ENCODE measurements at places on chromosomes 5 and 9.
A peak's percentile ranks its signal among the peaks of the same experiment; 100 is the strongest.

GRCh38 chr9:114894206-114894605 lies 36.2 kb downstream of the TNFSF8 start:
- no peak for DNase-seq

- DNase-seq = no peak
Observed at GRCh38 chr5:177552839-177553455, 1.4 kb downstream of the FAM193B start.

DNA sequence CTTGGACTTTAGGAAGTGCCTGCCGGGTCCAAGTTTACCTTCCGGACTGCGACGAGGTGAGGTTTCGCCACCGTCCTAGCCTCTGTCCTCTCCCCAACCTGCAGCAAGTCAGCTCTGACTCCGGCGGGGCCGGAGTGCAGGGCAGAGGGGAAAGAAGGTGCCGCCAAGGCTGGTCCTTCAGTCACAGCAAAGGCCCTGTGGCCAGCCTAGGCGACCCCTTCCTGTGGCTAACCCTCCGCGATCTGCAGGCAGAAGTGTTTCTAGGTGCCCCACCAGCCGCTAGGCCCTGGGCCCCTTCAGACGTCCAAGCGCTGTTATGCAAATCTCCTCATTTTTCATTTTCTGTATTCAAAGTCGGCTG lies 11.1 kb upstream of the NKX2-5 start:
- no peak for DNase-seq

DNA sequence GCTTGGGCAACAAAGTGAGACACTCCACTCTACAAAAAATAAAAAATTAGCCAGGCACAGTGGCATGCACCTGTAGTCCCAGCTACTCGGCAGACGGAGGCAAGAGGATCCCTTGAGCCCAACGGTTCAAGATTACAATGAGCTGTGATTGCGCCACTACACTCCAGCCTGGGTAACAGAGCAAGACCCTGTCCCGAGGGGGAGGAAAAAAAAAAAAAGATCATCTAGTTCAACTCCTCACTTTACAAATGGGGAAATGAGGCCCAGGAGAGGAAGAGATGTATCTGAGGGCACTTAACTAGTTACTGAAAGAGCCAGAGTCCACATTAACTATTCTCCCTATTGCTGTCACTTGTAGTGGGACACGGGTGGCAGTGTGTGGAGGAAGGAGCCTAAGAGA lies 13.8 kb downstream of the PDCL start:
- DNase-seq = no peak

DNA sequence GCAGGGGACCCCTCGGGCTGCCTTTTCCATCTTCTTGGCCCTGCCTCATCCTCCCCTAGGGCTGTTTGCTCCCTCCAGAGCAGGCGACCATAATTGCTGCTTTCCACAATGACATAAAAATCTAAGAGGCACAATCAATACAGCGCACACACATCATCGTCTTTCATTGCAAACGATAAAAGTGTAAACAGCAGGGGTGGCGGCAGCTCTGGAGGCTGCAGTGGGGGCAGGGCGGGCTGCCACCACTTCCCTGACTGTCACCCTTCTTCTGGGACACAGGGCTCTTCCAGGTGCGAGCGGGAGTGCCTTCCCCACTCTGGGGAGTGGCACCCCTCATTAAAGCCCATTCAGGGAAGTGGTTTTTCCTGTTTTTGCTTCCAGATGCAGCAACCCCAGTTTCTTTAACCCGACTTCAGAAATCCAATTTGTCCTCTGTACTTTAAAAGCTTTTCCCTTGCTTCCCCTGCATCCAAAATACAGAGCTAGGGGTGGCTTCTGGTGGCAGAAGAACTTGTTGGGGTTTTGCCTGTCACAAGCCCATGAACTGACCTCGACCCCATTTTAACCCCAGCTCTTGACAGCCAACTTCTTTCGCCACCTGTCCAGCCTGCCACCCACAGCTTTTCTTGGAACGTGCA lies 45.7 kb downstream of the TSPAN17 start:
- DNase-seq = no peak

- DNase-seq = peak; percentile 39
Observed at GRCh38 chr5:134371834-134372340, 518 bp downstream of the UBE2B start.

GRCh38 chr9:137459601-137460362 lies 648 bp upstream of the NSMF start:
- DNase-seq = no peak

DNA sequence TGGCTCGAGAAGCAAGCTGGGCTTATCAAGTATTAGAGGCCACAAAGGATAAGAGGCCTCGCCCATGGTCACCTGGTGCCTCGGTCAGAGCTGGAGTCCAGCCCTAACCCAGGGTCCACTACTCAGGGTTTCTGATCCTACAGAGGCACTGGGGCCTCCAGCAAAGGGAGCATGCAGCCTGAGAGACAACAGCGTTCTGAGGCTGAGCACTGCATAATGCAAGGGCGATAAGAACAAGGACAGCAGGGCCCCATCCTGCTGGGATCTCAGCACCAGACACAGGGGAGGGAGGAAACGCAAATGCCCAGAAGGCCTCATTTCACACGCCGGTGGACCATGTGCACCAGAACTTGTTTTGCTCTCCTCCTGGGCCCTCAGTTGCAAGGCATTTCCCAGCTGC lies 63.0 kb downstream of the C5orf15 start:
- no peak for DNase-seq

- DNase-seq = no peak
Observed at GRCh38 chr5:170408226-170408625, 19.1 kb upstream of the KCNMB1 start.

GRCh38 chr9:114287001-114287762 lies 35.7 kb upstream of the ORM1 start:
- no peak for DNase-seq

DNA sequence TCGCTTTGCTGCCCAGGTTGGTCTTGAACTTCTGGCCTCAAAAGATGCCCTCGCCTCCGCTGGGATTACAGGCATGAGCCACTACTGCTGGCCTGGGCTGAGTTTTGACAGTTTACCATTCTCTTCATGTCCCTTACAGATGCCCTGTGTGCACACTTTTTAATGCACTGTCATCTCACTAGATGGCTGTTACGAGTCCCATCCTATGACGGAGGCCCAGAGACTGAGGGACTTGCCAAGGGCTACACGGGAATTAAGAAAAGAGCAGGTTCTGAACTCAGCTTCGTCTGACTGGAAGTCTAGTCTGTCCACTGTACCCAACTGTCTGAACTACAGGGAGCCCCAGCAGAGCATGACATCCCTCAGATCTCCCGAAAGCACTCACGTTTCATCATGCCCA lies 63.9 kb downstream of the ARHGEF37 start:
- DNase-seq = no peak

DNA sequence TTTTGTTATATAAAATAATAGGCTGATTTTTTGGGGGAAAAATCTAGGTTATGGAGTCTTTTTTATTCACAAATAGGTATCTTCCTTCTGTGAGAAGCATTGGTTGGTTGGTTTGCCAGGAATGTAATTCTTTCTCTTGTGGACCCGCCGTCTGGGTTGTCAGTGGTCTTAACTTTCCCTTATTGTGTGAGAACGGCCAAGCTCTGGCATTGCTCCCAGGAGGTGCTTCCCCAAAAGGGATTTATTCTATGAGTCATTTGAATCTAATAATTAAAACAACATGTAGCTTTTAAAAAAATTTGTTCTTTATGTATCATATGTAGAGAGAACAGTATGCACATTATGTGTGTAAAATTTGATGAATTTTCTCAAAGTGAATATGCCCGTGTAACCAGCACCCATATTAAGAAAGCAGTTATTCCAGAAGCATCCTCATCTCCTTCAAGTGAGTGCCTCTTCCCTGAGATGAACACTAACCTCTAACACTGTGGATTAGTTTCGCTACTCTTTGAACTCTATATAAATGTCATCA lies 114.4 kb downstream of the MAST4 start:
- DNase-seq = no peak

- no peak for DNase-seq
Observed at GRCh38 chr5:160231783-160232342, 2.6 kb downstream of the FABP6 start.

GRCh38 chr9:93187574-93187973 lies 3.6 kb downstream of the WNK2 start:
- DNase-seq = no peak

DNA sequence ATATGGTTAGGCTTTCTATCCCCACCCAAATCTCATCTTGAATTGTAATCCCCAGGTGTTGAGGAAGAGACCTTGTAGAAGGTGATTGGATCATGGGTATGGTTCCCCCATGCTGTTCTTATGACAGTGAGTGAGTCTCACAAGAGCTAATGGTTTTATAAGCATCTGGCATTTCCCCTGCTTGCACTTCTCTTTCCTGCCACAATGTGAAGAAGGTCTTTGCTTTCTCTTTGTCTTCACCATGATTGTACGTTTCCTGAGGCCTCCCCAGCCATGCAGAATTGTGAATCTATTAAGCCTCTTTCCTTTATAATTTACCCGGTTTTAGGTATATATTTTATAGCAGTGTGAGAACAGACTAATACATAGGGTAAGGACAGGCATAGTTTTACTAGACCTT lies 334.5 kb downstream of the TLR4 start:
- no peak for DNase-seq

GRCh38 chr5:128397876-128398275 lies 140.2 kb downstream of the FBN2 start:
- DNase-seq = no peak

- no peak for DNase-seq
Observed at GRCh38 chr5:14231890-14232289, 88.7 kb downstream of the TRIO start.

DNA sequence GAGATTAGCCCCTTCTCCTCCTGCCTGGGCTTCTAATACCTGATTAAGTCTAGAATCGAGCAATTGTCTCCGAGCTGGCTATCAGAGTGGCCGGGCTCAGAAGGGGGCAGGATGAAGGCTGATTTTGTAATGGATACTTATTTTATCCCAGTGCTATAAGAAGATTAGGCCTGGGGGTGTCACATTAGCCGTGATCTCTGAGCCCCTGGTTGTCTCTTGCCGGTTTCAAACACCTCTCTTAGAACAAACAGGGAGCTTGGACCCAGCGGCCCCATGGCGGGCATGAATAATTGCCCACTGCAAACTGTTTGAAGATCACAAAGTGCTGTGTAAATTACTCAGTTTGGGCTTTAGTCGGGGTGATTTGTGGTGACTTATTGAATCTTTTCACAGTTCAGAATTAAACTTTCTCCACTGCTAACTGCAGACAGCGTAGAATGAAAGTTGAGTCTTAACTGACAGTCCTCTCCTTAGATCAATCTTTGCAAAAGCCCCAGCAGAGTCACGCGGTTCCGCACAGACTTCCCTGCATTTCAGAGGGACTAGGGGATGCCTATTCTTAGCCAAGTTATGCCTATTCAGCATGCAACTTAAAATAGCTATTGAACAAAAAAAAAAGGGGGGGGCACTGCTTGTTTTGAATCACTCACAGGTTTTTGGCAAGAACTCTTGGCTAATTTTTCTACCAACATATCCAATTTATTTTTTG lies 200.6 kb upstream of the IRX1 start:
- DNase-seq = no peak

GRCh38 chr9:110932863-110933262 lies 105.4 kb downstream of the LPAR1 start:
- no peak for DNase-seq

DNA sequence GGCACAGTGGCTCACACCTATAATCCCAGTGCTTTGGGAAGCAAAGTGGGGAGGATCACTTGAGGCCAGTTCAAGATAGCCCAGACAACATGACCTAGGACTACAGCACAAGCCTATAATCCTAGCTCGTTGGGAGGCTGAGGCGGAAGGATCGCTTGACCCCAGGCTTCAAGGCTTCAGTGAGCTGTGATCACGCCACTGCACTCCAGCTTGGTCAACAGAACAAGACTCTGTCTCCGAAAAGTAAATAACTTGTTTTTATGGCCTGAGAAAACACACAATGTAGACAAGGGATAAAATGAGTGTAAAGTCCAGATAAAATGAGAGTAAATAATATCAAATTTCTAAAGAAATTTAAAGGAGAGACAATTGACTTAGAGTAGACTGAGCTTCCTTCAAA lies 26.3 kb downstream of the SHLD3 start:
- DNase-seq = no peak

DNA sequence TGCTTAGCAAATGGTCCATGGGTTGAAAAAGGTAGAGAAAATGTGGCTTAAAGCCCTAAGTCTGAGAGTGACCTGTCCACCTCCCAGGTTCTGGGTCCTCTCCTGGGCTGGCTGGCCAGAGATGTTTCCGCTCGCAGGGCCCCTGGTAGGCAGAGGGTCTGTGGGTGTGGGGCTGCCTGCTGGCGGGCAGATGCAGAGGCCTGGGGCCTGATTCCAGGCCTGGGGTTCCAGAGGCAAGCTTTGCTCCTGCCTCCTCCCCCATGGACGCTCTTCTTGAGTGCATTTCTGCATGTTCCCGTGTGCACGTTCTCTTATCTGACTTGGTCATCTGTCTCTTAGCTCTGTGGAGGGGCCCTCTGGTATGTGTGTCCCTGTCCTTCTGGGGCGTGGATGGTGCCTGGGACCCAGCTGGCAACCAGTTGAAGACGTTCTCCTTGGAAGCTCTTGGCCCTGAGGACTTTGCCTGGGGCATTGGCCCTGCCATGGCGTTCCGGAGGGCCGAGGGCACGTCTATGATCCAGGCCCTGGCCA lies 3.8 kb downstream of the MIGA2 start:
- no peak for DNase-seq

DNA sequence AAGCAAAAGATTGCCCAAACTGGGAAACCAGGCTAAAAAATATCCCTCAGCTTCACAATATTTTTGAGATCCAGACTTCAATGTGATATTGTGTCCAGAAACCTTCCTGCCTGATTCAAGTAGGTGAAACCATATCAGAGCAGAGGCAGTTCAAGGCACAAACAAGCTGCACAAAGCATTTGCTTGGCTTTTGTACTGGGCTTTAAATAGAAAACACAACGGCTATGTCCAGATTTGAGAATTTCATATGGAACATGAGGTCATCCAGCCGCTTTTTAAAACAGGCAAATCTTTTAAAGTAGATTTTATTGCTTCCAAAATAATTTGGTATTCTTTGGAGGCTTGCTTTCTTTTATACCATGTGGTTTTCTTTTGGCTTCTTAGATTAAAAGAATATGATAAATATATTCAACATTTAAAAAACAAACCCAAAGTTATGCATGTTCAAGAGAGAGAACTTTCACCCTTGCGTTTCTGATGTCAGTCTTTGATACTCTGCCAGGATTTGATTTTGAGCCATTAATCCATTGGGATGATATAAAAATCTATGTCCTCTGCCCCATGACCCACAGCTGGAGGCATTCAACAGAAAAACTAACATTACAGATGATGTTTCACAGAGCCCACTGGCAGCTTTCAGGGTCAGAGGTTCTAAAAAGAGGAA lies 29.0 kb upstream of the CCDC112 start:
- no peak for DNase-seq

DNA sequence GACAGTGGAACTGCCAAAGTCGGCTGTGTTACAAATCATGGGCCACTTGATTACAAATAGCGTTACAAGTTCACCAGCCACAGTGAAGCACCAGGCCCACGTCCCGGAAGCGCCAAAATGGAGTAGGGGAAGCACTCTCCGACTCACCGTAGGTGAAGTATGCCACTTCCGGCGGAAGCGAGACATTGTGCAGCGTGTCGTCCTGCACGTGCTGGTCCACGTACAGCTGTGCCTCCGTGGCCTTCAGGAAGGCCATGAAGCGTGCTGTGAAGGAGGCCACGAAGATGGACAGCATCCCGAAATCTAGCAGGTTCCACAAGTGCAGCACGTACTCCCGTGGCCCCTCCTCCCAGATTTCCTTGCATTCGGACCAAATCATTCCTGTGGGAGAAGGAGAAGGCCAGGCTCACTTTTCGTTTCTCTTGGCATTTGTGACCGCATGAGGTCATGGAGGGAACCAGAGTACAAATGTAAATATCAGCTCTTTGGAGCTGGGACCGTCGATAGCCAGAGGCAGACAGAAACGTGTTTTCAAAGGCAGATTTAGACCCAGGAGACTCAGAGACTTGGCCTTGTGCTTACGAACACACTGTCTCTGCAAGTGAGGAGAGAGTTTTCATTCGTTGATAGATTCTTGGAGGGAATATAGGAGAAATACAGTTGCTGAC lies 58.7 kb upstream of the SMIM32 start:
- DNase-seq = no peak
